ENCODE measurements at places on chromosomes 7 and 10. TPM values are rescaled to one million over a fixed set of nuclear protein-coding genes. Genes with fewer than 3 reads are reported as not detected.

DNA sequence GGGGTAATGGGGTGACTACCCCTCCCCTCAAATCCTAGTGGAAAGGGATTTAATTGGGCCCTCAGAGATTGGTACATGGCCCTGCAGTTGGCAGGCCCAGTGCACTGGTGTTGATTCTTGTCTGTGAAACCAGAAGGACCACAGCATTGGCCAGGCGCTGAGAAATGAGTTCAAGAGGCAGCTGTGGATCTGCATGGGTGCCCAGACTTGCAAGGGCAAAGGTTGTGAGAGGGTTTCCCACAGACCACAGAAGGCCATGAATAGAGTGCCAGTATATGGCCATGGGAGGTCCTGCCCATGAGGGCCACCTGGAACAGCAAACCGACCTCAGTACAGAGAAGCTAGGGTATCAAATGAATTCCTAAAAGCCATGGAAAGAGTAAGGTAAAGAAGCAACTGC is 32.9 kb downstream of the TMEM168 start:
- DNase-seq = no peak

DNA sequence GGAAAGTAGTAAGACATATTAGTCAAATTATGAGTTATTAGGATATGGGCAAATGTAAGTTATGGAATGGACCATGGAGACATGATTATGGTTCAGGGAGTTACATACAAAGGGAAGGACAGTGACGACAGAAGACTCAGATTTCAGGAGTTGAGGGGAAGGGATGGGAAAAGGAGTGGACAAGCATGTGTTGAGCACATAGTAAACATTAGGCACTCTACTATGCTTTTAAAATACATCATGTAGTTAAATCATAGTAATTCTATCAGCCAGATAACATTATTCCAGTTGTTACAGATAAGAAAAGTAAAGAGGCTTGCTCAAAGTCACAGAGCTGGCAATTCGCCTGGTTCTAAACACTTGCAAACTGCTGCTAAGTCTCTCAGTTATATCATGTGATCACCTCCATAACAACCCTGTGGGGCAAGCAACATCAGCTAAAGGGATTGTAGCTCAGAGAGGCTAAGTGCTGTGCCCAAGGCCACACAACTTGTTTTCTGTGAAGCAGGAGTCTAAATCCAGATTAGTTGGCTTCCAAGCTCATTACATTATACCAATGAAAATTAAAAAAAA is 115.2 kb upstream of the MDFIC start:
- no peak for DNase-seq

DNA sequence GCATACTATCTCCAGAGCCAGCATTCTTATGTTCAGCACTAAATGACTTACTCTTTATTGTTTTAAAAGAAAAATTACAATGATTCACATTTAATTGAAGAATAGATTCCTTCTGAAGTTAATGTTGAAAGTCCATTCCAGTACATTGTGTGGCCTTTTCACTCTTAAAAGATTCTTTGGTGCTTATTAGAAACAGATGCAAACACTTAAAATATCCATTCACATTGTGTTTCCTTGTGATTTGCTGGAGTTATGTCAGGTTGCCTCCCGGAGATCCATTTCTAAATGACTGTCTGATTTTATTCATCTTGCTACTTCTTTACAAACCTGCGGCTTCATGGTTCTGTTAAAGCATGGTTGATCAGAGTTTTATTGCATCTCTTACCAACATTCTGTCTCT is 152.8 kb downstream of the FOXP2 start:
- no peak for DNase-seq

- no peak for DNase-seq
These were observed 63.0 kb upstream of the MPP7 start for GRCh38 chr10:28365840-28366239.

DNA sequence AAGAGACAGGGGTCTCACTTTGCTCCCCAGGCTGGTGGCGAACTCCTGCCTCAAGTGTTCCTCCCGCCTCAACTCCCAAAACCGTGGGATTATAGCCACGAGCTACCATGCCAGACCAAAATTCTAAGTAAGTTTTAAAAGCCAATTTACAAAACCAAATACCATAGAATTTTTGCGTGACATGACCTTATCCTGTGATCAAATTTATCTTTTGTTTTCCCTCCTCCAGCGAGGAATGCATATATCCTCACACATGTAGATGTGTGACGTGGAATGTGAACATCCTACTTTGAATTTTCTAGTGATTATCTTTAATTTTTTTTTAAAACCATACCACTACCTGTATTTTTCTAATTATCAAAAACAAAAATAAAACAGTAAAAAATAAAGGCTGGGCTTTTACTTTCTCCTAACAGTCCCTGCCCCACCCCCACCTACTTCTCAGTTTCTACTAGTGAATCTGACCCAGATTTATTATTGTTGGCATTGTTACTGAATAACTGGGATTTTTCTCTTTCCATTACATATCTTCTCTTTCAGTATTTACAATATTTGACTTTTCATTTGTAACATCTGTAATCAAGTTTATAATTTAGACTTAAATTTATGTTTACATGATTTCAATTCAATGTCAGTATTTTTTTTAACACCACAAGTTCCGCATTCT is 26.0 kb downstream of the CYTH3 start:
- DNase-seq = no peak

DNA sequence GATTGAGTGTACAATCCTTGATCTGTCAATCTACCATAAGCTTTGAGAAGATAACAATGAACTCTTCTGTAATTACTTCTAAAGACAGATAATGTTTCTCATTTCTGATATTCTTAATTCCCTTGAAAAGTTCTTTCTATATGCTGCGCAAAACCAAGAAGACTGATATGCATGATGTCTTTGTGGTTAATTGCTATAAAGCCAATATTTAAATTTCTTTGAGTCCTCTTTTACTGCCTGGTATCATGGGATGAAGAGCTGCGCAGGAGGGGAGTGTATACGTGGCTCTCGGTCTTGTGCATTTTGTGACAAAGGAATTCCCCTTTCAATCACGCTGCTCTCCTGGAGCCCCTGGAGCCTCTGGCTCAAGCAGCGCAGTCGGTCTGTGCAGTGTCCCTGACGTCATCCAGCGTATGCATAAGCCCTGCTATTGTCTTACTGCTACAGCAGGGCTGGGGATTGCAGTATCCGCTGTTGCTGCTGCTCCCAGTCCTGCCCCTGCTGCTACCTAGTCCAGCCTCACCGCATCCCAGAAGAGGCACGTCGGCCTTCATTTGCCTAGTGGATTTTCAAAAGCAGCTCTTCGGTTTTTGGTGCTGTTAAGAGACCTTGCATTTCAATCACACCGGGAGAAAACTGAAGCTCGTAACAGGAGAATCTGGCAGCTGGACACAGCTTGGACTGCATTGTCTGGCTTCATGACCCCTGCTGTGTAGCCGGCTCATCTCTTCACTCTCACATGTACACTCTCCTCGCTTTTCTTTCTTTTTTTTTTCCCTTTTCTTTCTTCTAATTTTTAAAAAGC is 66.7 kb downstream of the ST7 start:
- no peak for DNase-seq

- DNase-seq = no peak
These were observed 184.7 kb downstream of the DOCK4 start for GRCh38 chr7:112021379-112022044.

GRCh38 chr7:135731-136645 is 56.4 kb upstream of the FAM20C start:
- no peak for DNase-seq

The ST8SIA6 gene
- total RNA-seq = 0.13 TPM

DNA sequence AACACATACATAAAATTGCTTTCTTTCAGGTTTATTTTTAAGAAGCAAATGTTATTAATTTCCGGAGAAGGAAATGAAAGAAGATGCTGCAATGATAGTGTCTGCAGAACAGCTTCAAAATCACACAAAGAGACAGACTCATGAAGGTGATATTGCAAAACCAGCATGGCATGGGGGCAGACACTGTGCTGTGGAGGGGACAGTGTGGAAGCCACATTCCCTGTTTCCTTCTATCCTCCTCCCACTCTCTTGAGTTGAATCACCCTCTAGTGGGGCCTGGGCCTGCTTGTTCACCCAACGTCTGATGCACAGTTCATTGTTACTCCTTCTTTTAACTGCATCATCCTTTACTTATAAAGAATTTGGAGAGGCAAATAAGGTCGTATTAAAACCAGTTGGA is 104.0 kb upstream of the INSIG1 start:
- no peak for DNase-seq

- no peak for DNase-seq
These were observed 2.7 kb downstream of the CALD1 start for GRCh38 chr7:134782121-134782623.

The COL26A1 gene
- total RNA-seq = not detected

- no peak for DNase-seq
These were observed 146.5 kb downstream of the NOC3L start for GRCh38 chr10:94216201-94216600.

- DNase-seq = no peak
These were observed 9.1 kb downstream of the BMPR1A start for GRCh38 chr10:86765548-86765947.

GRCh38 chr7:21076574-21076973 is 289.9 kb upstream of the SP8 start:
- no peak for DNase-seq

The SEMA4G gene
- total RNA-seq = 0.78 TPM

GRCh38 chr7:45874408-45875131 is 1.7 kb upstream of the CCDC201 start:
- no peak for DNase-seq

The CNPY1 gene
- total RNA-seq = not detected

The HTR5A gene
- not detected for total RNA-seq

The LIPJ gene
- 0.07 TPM for total RNA-seq

DNA sequence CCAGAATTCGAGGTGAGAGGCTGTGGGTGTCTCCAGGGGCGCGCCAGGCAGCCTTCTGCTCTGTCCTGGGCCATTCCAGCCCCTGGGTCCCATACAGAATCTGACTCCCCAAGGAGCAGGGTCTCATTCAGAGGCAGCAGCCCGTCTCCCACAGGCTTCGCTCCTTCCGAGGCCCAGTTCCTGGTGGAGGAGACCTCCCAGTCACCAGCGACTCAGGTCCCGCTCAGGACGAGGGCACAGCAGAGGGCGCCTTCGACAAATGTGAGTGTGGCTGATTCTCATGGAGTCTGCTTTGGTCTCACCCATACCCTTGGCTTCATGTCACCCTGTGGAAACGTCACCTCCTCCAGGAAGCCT is 81.8 kb upstream of the GPR26 start:
- no peak for DNase-seq

The PAPOLB gene
- total RNA-seq = 0.07 TPM

- no peak for DNase-seq
These were observed 263.1 kb downstream of the ACTR3B start for GRCh38 chr7:153022475-153023193.

GRCh38 chr10:119359025-119359424 is 151.7 kb downstream of the GRK5 start:
- no peak for DNase-seq

The LIPN gene
- total RNA-seq = 0.27 TPM

DNA sequence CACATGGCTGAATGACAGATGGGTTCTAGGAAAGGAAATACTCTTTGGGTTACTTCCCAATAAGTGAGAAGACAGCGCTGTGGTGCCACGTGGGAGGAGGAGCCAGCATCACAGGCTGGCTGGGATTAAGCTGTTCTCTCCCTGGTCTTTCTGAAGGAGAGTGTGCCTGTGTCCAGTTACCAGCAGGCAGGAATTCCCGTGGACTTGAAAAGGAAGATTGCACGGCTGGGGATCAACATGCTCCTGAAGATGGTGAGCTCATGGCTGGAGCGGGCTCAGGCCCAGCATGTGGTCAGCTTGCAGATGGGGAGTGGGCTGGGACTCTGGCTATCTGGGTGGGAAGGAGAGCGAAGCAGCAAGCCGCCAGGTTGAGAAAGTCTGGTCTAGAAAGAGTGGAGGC is 8.1 kb downstream of the ADCK2 start:
- no peak for DNase-seq

The PON1 gene
- total RNA-seq = not detected

The RGR gene
- not detected for total RNA-seq

DNA sequence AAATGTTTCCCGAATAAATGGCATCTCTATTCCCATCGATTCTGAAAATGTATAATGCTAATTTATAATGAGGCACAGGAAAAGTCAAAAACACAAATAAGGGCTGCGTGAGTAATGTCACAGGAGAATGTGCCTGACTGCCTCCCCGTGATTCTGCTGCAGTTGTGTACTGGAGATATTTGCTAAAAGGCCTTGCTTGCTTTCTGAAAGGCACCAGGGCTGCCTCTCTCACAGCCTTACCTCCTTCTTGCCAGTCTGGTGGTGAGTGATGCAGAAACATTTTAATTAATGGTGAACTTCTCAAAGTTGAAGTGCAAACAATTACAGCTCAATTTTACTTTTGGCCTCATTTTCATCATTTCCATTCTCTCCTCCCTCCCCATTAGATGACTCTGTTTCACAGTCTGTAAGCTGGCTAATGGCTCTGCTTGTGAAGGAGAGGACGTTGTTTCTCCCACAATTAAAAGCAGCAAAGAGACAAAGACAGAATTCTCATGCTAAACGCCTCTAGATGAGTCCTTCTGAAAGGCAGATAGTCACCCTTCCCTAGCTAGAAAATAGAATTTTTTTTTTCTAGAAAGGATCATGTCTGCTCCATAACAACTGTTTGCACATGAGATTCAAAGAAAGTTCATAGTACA is 377.6 kb downstream of the MDFIC start:
- no peak for DNase-seq

- DNase-seq = no peak
These were observed 97.4 kb upstream of the BMPER start for GRCh38 chr7:33807779-33808482.

DNA sequence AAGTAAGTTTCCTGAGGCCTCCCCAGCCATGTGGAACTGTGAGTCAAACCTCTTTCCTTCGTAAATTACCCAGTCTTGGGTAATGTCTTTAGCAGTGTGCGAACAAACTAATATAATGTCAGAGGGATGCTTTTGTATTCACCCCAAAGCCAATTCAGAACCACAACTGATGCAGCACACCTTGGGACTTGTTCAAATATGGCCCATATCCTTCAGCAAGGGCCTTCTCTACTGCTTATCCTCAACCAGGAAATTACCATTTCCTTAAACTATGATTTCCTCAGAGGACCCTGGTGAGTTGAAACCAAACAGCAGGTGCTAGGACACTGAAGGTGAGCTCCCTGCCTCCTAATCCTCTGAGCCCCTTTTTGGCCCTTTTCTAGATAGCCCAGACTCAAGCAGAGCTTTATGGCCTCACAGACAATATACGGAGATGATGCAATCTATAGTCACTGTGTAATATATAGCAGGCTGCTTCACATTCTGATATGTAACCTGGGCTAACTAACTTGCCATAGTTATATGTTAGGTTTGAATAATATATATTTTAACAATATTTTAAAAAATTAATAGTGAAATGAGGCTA is 15.2 kb downstream of the SRI start:
- no peak for DNase-seq

The OAT gene
- 20.1 TPM for total RNA-seq

DNA sequence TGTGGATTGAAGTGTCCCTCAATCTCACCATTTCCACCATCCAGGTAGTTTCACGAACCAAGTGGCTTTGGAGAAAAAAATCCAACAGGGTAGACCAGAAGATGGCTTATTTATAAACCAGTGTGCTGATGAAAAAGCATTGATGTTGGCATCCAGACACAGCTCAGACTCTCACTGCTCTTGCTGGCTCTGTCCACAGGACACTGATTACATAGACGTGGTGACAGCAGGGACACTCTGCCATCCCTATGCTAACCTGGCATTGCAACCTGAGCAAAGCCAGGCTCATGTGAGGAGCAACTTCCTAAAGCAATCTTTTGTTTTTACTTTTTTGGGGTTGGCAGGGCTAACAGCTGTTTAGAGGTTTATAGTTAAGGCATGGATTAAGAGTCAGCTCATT is 130.6 kb upstream of the SVIL start:
- DNase-seq = no peak

The GHRHR gene
- not detected for total RNA-seq

- DNase-seq = no peak
These were observed 100.4 kb upstream of the MACROH2A2 start for GRCh38 chr10:69952069-69952800.

GRCh38 chr10:93274419-93274818 is 200.7 kb downstream of the CYP26A1 start:
- no peak for DNase-seq

Measured in activated B cell treated with CpG ODN at 0.5 μM for 24 hours (primary cell).